ENCODE measurements at places on chromosomes 5 and 9.

DNA sequence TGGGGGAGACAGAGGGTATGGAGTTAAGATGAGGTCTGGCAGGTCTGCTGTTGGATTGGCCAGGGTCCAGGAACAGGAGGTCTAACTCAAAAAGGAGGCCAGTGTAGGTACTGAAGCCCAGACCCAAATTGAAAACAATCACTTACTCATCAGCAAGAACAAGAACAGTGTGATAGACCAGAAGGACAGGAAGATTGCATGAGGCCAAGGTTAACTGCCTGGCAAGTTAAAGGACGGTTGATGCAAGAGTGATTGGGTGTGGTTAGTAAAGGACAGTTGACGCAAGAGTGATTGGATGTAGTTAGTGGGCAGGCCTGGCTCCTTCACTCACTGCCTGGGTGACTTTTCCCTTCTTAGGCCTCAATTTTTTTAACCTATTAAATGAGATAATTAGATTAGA lies 132.6 kb downstream of the PDZD2 start:
- no peak for DNase-seq

DNA sequence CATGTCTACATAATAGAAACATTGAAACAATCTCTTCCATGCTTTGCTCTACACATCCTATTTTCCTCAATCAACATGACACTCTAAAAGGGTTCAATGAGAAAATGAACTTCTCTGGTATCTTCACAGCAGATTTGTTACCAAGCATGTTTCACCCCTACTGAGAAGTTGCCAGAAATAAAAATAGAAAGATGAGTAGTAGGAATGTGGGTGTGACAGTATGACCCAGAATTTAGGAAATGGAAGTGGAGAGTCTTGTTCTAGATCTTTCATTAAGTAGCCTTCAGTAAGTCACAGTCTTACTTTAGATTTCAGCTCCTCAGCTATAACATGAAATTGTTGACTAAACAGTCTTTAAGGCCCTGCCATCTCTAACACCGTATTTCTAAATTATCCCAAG lies 581.8 kb downstream of the EFNA5 start:
- DNase-seq, result no peak

DNA sequence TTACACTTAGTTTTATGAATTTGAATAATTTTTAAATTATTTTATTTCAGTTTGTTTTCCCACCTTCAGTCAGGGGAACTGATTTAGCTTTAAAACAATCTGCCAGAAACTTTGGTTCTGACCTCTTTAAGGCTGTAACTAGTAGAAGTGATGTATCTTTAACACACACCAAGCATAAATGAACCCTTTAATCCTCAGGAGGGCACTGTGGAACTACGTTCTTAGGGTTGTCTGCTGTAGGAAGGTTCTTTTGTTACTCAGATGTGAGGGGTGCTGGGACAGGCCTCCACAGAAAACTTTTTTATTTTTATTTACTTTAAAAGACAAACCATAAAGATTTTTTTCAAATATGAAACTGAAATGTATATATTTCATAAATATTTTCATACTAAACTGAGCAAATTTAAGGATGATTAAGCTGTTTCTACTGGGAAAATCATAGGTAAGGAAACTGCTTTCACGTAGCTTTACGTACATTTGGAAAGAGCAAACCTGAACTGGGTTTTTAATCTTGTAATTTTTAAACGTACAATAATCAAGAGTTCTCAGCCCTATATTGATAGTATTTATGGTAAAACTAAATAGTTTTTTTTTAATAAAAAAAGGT lies 5.3 kb downstream of the KLF4 start:
- DNase-seq, result no peak

DNA sequence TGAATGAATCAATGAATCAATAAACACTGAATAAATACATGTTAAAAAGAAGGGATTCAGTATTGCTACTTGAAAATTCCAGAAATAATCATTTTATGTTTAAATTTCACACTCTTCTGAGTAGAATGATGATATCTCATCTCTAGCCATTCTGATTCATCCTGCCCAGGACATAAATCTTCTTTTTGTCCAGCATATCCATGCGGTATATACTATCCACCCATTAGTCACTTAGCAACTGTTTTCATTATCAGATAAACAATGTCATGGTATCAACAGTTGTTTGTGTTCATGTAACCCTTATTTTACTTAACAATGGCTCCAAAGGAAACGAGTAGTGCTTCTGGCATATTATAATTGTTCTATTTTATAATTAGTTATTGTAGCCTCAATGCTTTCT lies 432.4 kb upstream of the SMC2 start:
- no peak for DNase-seq
